ENCODE measurements at places on chromosomes 5 and 9.

GRCh38 chr9:133505901-133506652 is 18.7 kb downstream of the MYMK start:
- no peak for DNase-seq

DNA sequence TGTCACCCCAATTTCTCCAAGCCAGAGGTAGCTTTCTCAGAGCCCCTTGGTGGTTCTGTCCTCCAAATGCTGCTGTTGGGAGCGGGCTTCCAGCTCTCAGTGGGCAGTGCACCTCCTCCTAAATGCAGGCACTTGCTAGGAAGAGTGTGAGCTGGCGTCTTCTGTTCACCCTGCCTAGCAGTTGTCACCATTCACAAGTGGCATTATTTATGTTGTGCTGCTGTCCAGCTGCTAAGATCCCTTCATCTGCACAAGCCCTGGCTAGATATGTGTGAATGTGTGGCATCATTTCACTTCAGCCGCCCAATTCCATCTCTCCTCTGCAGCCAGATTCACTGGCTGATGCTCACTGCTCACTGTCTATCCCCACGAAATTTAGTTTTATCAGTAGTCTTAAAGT is 43.7 kb downstream of the SLC36A1 start:
- DNase-seq, result no peak

DNA sequence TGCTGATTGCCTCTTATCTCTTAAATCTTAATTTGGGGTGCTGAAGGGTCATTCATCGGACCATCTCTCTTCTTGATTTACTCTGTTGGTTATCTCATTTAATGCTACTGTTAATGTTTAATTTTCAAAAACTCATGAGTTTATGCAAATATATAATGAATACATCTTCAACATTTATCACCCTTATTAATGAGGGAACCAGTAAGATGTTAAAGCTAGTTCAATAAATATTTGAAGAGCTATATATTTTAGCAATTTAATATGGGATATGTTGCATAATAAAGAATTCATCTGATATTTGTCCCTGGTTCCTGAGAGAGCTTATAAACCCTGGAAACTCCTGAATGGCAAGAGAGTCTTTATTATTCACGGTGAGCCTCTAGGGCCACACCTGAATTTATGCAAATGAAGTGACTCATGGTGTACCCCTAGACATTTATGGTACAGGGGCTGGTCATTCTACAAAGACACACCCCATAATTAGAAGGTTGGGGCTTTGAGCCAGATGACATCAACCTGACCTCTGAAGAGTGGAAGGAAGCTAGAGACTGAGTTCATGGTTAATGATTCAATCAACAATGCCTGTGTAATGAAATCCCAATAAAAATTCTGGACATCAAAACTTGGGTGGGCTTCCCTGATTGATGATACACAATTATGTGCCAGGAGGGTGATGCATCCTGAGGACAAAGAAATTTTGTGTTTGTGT is 339.5 kb upstream of the ZNF608 start:
- no peak for DNase-seq

GRCh38 chr9:130039528-130040147 is 3.4 kb downstream of the FNBP1 start:
- peak; percentile 63 for DNase-seq

GRCh38 chr9:76744336-76744735 is 19.9 kb upstream of the PCA3 start:
- no peak for DNase-seq

DNA sequence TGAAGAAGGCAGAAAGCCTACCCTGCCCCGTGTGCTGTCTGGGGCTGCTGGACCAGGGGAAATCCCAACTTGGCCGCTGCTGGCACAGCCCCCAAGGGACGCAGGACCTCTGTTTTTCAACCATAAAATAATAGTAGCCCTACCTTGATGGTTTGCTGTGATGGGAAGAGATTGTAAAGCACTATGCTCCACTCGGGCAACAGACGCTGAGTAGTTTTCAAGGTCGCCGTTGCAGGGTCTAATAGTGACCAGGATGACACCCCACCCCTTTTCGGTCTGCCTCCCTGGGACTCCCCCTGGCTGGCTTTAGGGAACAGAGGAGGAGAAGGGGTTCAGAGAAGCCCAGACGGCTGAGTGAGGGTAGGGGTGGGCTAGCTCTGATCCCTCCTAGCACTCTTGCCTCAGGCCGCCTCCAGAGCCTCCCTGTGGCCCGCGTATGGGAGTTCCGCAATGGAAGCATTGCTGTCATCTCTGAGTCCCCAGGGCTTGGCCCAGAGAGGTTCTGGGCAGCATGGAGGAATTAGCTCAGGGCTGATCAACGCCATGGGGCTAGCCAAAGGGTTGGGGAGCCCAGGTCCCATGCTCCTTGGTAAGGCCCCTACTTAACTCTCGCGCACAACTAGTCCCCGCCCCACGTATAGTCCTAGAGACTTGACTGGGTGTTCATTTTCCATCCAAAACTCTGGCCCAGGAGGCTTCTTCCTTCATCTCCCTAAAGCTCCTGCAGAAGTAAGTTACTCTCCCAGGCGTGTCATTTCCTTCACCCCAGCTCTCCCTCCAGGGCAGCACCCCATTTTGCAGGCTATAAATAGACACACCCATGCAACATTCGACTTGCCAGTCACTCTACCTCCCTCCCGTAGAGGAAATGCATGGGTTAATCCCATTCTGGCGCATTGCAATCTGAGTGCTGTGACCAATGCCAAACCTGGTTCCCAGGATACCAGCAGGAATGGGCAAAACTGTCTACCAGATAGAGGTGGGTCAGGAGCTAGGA is 1.1 kb upstream of the IRF1 start:
- no peak for DNase-seq

DNA sequence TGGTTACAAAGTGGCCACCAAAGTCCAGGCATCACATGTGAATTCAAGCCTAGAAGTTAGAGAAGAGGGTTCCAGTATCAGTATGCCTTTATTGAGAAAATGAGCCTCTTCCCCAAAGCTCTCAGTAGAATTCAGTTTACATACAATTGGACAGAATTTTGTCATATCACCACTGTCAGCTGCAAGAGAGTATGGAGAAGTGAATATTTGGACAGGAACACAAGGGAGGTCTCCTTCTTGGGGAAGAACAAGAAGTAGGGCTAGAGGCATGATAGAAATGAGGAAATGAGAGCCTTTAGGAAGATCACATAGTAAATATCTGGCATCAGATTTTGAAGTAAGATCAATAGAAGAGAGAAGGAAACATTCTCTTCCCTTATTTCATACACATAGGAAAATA is 27.8 kb upstream of the VLDLR start:
- no peak for DNase-seq

- no peak for DNase-seq
These were observed 102.2 kb downstream of the APTX start for GRCh38 chr9:32899181-32899580.

DNA sequence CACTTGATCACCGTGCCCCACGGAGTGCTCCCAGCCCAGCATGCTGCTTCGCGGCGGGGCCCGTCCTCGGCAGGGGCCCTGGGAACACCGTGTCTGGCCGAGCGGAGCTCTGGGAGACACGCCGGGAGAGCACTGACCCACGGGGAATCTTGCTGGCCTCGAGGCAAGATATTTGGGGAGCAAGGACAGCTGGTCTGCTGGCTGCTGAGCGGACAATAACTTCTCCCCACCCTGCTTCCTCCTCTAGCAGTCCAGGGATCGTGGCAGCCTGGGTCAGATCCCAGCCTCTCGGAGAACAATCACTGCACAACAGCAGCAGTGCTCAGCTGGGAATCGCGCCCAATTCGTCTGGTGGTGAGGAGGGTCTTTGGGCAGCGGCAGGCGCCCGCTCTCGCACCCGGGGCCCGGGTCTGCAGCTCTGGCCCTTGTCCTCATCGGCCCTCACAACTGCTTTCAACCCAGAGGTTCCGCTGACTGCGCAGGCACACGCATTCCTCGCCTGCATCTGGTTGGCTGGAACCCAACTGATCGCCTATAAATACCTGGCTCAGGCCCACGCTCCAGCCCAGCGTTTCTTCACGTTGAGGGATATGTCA is 43.4 kb downstream of the DBH start:
- DNase-seq, result no peak

GRCh38 chr9:91161465-91162300 is 200.0 kb downstream of the AUH start:
- DNase-seq, result no peak

DNA sequence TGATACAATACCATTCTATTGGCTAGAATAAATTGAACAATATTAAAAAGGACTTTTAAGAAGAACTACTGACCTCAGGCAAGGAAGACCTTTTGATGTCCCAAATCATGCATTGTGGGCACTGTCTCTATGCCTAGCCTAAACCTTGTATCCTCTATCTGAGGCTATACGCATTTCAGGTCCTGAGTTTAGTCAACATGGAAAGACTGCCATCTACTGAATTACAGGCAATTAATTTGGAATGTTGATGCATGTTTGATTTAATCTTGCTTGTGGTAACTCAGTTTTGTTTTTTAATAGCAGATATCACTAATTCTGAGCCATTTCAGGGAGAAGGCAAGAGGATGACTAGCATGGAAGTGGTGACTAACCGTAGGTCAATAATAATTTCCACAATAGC is 585.3 kb upstream of the CCNG1 start:
- no peak for DNase-seq

GRCh38 chr5:110362261-110362660 is 364.2 kb downstream of the TMEM232 start:
- DNase-seq, result no peak

Measured in A673 (cell line).